PC-3 (cell line): ENCODE measurements at places on chromosomes 12 and 14. TPM values are rescaled to one million over a fixed set of nuclear protein-coding genes. Genes with fewer than 3 reads are reported as not detected.

KRT74 gene
- total RNA-seq = not detected in 2 replicates

DNA sequence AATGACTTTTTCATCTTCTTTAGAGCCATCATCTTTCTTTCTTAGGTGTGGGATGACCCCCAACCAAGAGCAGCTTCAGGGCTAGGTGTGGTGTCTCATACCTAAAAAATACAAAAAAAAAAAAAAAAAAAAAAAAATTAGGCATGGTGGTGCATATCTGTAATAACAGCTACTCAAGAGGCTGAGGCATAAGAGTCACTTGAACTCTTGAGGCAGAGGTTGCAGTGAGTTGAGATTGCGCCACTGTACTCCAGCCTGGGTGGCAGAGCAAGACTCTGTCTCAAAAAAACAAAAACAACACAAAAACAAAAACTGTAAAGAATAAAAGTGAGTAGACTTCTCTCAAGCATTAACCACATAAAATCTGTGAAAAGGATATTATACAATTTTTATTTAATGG, 8.0 kb upstream of the ATF7IP start:
- H3K27me3 ChIP-seq = no peaks in the 10 kb centered on the region
- DNase-seq = no peak
- H3K27ac ChIP-seq = no peak overlapping the region
- H3K36me3 ChIP-seq = no peaks in the 10 kb centered on the region

- H3K27me3 ChIP-seq = peaks cover 42% of the 10 kb centered on the region; the same call in 1 of the 2 replicates
- H3K36me3 ChIP-seq = no peaks in the 10 kb centered on the region
- no peak overlapping the region for H3K4me3 ChIP-seq
Measured at GRCh38 chr14:91731018-91731417, 868 bp downstream of the CATSPERB start.

DNA sequence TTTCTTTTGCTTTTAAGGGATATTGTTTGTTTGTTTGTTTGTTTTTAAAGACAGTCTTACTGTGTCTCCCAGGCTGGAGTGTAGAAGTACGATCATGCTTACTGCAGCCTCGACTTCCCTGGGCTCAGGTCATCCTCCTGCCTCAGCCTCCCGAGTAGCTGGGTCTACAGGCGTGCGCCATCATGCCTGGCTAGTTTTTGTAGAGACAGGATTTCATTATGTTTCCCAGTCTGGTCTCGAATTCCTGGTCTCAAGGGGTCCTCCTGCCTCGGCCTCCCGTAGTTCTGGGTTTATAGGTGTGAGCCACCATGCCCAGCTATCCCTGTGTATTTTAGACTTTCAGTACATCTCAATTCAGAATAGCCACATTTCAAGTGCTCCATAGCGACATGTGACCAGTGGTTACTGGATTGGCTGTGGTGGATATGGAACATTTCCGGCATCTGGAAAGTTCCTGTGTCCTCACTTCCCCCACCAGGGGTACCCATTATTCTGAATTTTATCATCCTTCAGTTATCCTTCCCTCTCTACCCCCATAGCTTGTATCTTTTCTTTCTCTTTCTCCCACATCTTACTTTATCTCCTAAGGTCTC, 61.1 kb downstream of the HRK start:
- H3K27ac ChIP-seq = no peak overlapping the region
- no peaks in the 10 kb centered on the region for H3K36me3 ChIP-seq
- DNase-seq = no peak
- H3K4me1 ChIP-seq = peaks cover 9% of the 10 kb centered on the region

DNA sequence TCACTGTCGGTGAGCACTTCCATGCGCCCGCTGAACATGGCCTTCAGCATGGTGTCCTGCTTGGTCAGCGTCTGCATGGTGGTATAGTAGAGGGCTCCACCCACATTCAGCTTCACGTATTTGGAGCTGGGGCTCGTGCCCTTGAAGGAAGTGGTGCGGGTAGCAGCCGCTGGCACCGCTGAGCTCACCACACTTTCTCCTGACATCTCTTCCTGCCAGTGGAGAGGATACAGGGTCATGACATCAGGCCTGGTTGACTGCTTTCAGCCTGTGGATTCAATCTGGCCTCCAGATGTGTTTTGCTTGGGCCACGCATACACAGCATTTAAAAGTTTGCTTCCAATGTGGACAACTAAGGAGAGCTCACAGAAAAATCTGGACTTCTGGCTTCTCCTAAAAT, 7.6 kb downstream of the KCTD10 start:
- H3K36me3 ChIP-seq = peaks cover 34% of the 10 kb centered on the region
- H3K4me1 ChIP-seq = peaks cover 5% of the 10 kb centered on the region
- H3K4me3 ChIP-seq = no peak overlapping the region
- no peak for DNase-seq

DNA sequence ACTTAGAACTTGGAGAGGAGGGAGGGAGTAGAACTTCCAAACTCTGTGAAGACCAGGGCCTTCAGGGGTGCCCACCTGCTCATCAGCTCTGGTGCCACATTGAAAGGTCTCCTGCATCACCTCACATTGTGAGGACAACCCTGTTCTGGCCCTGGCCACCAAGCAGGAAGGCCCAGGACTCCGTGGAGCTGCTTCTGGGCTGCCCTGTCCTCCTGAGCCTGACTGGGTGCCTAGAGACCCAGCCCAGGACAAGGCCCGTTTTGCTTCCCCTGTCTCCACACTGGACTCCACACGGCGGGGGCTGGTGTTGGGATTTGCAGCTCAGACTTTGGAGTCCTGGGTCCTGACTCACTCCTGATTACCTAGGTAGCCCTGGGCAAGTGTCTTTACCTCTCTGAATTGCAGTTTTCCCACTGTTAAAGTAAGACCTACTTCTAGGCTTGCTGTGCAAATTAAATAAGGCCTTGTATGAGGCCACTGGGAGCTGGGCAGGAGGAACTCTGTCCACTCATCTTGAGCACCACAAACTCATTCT, 12.5 kb upstream of the KRT82 start:
- no peak overlapping the region for H3K4me3 ChIP-seq
- H3K27ac ChIP-seq = no peak overlapping the region
- H3K36me3 ChIP-seq = no peaks in the 10 kb centered on the region
- no peaks in the 10 kb centered on the region for H3K27me3 ChIP-seq

DNA sequence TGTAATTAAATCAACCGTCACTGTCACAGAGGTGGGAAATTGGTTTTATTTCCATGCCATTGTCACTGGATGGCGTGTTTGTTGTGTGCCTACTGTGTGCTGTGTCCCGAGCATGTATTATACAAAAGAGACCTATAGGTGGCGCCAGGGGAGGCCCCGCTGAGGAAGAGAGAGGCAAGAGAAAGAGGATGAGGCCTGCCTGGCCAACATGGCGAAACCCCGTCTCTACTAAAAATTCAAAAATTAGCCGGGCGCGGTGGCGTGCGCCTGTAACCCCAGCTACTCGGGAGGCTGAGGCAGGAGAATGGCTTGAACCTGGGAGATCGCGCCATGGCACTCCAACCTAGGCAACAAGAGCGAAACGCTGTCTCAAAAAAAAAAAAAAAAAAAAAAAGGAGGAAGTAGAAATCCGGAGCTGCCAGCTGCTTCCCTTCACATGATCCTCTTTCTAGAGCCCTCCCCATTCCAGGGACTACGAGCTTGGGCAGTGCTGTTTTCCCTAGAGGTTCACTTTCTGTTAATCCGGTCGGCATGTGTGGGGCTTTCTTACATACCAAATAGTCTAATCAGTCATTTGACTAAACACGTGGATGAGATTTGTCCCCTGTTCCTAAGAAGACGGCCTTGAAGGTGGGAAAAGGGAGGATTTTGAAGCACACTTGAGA, 6.4 kb upstream of the CCDC175 start:
- no peak overlapping the region for H3K27ac ChIP-seq
- no peak overlapping the region for H3K4me3 ChIP-seq
- DNase-seq = no peak

CCDC88C gene
- total RNA-seq = 19.7 and 27.4 TPM in 2 replicates
